GM19239 (cell line): ENCODE measurements at places on chromosomes 5 and 9.

GRCh38 chr5:139446956-139447779 lies 7.8 kb upstream of the DNAJC18 start:
- no peak for DNase-seq

GRCh38 chr5:107277485-107278125 lies 393.1 kb downstream of the EFNA5 start:
- DNase-seq: no peak

GRCh38 chr9:115425601-115426000 lies 307.6 kb upstream of the TNC start:
- no peak for DNase-seq

- no peak for DNase-seq
These were observed 43.6 kb downstream of the CCDC192 start for GRCh38 chr5:127746756-127747155.

- DNase-seq: peak; percentile 67
These were observed at the start of gene CCNG1 for GRCh38 chr5:163437309-163438182. CCNG1 (plus strand) TSS chr5:163437595; CDS start chr5:163439257, 1,662 bp downstream.

- no peak for DNase-seq
These were observed 56.7 kb upstream of the RAD23B start for GRCh38 chr9:107226421-107226820.

- DNase-seq: no peak
These were observed 2.9 kb upstream of the ISCA1 start for GRCh38 chr9:86285261-86285660.

- no peak for DNase-seq
These were observed 411.4 kb upstream of the DAP start for GRCh38 chr5:11172484-11172883.

- no peak for DNase-seq
These were observed 34.5 kb upstream of the TCF7 start for GRCh38 chr5:134079748-134080581.

- no peak for DNase-seq
These were observed 3.2 kb upstream of the ALDH1B1 start for GRCh38 chr9:38389313-38389712.

DNA sequence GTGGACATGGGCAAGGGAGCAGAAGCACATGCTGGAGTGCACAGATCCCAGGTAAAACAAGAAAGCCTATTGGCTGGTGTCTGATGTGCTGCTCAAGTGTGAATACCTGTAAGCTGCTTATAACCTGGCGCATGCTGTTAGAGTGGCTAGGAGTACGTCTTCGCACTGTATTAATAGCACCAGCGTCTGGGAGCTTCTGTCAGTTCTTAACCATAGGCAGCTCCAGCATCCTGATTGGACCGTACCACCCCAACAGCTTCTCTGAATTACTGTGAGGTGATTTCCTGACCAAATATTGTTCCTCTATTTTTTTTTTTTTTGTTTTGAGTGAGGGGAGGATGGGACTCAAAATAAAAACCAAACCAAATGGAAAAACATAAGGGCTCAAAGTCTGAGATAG lies 987.6 kb downstream of the PTPRD start:
- no peak for DNase-seq

DNA sequence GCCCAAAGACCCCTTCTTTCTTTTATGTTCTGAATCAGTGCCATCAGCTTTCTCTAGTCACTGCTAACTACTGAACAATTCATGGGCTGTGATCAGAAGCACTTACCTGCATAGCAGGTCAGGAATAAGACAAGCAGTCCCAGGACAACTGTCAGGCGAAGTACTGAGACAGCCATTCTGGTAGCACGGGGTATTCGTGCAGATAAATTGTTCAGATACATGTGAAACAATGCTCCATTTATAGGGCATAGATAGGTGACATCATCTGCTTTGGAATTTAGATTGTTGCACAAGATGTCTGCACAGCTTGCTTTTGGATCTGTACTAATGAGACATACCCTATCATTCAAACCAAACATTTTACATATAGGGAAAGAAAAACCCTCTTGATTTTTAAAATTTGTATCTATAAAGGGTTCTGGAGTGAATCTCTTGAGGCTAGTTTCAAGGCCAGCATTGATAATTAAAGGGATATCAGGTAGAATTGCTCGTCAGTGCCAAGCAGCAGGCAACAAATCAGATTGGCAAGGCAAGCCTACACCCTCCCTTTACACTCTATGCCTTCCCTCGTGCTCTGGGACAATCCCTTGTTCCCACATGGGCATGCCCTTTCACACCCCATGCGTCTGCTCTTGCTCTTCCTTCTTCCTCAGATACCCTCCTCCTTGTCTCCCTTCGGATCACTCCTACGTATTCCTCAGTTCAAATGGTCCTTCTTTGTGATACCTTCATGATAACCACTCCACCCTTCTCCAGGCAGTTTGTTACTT lies at the start of gene C5orf46:
TSS of gene C5orf46 (minus strand) at position 213 of the 770 bp plus-strand sequence. CDS start at position 176, 37 bp downstream.
- DNase-seq: no peak

DNA sequence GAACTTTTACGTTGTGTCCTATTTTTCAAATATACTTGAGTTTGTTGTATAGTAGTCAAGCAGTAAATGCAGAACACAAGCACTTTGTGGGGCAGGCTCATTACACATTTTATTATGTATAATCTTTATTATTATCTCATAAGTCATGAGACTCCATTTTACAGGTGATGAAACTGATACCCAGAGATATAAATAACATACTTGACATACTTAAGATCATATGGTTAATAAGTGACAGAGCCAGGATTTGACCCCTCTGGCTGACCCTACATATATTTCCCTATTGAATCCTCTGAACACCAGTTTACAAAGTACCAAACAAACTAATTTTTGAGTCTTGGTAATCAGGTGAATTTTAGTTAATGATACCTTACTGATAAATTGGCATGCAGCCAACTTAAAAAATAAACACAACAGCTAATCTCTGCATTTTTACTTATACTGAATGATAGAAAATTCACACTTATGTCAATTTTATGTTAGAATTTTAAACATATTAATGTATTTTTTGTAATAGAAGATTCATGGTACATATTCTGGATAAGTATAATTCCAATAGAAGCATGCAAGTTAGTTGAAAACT lies 305.0 kb upstream of the MEF2C start:
- DNase-seq: no peak

GRCh38 chr9:110626101-110626829 lies 42.3 kb upstream of the MUSK start:
- no peak for DNase-seq

DNA sequence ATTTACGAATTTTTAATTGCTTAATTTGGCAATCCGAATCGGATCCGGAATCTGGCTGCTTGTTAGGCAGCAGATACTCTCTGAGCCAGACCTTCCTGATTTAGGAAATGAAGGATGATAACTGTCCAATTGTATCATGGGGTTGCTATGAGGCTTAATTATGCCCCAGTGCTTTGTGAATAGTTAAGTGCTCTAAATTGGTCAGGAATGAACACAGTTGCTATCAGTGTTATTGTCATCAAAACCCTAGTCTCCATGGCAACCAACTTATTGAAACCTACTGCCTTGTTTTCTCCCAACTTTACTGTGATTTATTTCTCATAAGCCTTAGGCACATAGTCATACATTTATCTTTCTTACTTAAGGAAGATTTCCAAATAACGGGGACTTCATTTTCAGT lies 47.9 kb downstream of the MAMDC2 start:
- no peak for DNase-seq

- DNase-seq: peak; percentile 70
These were observed at the start of gene GOLM1 for GRCh38 chr9:86098824-86099700. GOLM1 (minus strand) TSS chr9:86099558; CDS start chr9:86079320, 20,238 bp downstream.

GRCh38 chr9:104276709-104277245 lies 182.7 kb downstream of the SMC2 start:
- DNase-seq: no peak

DNA sequence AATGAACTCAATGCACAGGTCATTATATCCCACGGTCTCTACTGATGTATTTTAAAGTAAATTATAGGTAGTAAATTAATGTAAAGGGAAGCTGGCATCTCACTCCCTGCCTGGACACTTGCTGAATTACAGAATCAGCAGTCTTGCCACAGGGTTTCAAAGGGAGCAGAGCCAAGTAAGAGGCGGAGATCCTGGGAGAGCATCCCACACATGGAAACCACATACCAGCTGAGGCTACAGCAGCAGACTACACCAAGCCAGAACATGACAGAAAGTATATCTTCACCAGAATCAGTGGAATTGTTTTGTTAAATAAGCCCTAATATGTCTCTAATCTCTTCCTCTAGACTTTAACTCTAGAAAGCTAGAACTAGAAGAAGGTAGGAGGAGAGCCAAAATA lies 1689.2 kb upstream of the WWC1 start:
- no peak for DNase-seq

- no peak for DNase-seq
These were observed 27.7 kb downstream of the UGCG start for GRCh38 chr9:111924281-111924680.

DNA sequence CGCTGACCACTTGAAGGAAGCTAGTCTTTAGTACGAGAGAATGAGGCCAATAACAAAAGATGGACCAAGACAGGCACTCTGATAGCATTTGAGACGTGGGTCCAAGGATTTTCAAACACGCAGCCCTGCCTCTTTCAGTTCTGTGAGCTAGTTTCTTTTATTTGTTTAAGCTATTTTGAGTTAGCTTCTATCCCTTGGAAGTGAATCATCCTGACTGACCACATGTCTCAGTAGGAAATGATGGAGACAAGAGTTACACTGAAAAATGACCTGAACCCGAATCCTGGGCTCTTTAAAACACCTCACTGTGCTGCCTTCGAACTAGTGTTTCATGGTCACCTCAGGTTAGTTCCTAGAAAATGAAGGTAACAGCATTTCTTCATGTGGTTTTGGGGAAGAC lies 9.9 kb downstream of the TEK start:
- DNase-seq: no peak

GRCh38 chr5:172284611-172284980 lies 1.0 kb upstream of the UBTD2 start:
- no peak for DNase-seq

DNA sequence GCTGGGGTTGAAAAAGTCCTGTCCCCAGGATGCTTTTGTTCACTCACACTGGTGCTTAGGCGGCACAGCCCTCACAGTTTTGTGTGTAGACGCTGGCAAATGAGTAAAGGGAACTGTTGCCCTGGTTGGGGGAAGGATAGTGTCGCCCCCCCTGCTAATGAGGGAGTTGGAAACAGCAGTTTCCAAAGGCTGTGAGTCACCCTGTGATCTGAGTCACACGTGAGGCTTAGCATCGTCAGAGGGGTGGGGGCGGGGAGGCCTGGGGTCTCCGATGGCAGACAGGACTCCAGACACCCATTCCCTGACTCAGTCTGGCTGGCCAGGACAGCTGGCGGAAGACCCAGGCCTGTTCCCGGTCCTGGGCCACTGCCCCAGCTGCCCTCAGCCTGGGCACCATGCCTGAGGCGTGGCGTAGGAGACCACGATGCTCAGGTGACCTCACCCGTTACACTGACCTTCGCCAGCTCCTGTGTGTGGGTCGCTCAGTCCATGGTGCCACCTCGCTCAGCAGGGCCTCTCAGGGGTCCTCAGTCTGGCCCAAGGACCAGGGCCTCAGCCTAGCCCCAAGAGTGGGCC lies 2.9 kb downstream of the DNAJB5 start:
- DNase-seq: no peak

DNA sequence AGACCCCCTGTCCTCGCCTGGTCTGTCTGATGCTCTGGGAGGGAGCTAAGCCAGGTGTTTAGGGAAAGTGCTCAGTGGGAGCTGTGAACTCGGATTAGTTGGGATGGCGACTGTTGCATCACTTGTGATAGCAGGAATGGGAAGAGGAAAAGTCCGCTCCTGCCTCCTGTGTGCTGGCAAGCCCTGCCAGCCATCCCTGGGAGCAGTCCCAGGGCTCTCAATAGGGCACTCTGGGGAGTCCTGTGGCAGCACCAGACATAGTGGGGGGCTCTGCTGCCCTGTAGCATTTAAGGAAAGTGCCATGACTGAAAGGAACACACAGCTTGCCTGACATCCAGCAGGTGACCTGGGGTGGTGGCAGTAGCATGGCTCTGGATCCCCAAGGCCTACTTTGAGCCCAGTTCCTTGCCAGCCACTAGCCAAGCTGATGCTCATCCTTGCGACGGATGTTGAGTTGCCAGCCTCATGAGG lies 81.5 kb downstream of the AMBP start:
- no peak for DNase-seq

- no peak for DNase-seq
These were observed 315.4 kb downstream of the CDK5RAP2 start for GRCh38 chr9:120264528-120264927.

DNA sequence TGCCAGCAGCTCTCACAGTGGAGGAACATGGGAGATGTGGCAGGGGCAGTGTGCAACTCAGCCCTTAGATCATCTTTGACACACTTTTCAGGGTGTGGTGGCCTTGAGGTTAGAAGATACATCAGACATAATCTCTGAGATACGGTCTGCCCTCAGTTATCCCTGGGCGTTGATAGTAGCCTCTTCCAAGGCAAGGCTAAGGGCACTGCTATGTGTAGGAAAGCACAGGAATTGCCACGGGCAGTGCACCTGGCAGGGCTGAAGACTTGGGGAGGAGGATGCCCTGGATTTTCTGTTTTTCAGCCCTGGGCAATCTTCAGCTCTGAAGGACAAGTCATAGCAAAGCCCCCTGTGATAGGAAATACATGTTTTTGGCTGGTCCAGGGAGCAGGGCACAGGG lies 206.7 kb downstream of the GOLPH3 start:
- DNase-seq: no peak

- DNase-seq: no peak
These were observed 288.5 kb downstream of the SLIT3 start for GRCh38 chr5:169012450-169012849.

DNA sequence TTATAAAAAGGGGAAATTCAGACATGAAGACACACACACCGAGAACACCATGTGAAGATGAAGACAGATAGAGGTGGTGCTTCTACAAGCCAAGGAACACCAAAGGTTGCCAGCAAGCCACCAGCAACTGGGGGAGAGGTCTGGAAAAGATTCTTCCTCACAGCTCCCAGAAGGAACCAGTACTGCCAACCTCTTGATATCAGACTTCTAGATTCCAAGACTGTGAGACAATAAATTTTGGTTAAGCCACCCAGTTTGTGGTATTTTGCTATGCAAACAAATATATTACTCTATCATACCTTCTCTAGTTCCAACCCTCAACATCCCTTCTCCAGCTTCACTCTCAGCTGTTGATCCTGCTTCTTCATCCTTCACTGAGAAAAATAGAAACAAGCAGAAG lies 451.1 kb downstream of the EBF1 start:
- no peak for DNase-seq

DNA sequence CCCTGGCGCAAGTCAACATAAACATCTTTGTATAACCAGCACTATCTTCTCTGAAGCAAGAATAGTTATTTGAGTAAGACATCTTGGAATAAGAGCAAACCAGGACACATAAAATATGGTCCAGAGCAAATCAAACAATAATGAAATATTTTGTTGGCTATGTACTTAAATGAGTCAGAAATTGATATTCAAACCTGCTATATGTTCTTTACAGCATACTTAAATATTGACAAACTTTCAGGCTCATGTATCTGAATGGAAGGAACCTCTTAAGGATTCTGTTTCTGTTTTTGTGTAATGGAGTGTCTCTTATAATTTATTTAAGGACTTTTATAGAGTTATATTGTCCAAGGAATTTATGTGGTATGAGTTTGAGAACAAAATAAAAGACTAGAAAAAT lies 747.3 kb downstream of the EFNA5 start:
- no peak for DNase-seq
